ENCODE measurements at places on chromosomes 6 and 20. TPM values are rescaled to one million over a fixed set of nuclear protein-coding genes. Genes with fewer than 3 reads are reported as not detected.

Gene NDRG3
- 21.6 TPM for total RNA-seq

Gene FILIP1
- 0.19 TPM for total RNA-seq

Gene BTN3A1
- 2.6 TPM for total RNA-seq

Gene RBPJL
- not detected for total RNA-seq

Gene MTG2
- 27.3 TPM for total RNA-seq

Gene MMUT
- total RNA-seq, result 4.0 TPM

Gene HDGFL1
- total RNA-seq, result not detected

Gene DCDC2
- 3.7 TPM for total RNA-seq

Gene NPEPL1
- total RNA-seq, result 37.0 TPM

Gene DNAH8
- not detected for total RNA-seq

All from A549 treated with RU486 at 1 μM for 4 hours (cell line).